ENCODE measurements at places on chromosomes 1 and 21. TPM values are rescaled to one million over a fixed set of nuclear protein-coding genes. Genes with fewer than 3 reads are reported as not detected.

ADCY10 gene
- not detected for total RNA-seq

RWDD3 gene
- 14.1 TPM for total RNA-seq

MYOG gene
- total RNA-seq = not detected

LRRIQ3 gene
- 0.50 TPM for total RNA-seq

FMO3 gene
- not detected for total RNA-seq

SPATA17 gene
- 0.93 TPM for total RNA-seq

RFX5 gene
- total RNA-seq = 34.8 TPM

Measured in HT1080 (cell line).